Activated naive CD4-positive, alpha-beta T cell treated with anti-CD3 and anti-CD28 coated beads, Interleukin-2, amount 50 U/mL, for 16 hours (primary cell): ENCODE measurements at places on chromosomes 5 and 9.

- no peak for DNase-seq
Observed at GRCh38 chr5:92942762-92943161, 638.3 kb downstream of the NR2F1-AS1 start.

- no peak for DNase-seq
Observed at GRCh38 chr5:123626051-123626450, 114.1 kb downstream of the CSNK1G3 start.

DNA sequence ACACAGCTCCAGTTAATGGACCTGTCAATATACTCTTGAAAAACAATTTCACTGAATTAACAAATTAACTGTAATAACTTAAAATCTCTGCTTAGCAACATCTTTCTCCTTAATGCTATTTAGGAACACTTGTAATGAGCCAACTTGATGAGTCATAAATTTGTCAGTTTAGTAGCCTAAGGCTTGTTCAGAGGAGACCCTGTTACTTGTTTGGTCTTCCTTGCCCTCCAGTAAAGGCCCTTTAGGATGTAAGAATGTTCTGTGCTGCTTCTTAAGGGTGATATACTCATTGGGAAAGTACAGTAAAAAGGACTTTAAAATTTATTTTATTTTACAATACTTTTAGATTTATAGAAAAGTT lies 11.4 kb upstream of the MATR3 start:
- DNase-seq, result no peak

DNA sequence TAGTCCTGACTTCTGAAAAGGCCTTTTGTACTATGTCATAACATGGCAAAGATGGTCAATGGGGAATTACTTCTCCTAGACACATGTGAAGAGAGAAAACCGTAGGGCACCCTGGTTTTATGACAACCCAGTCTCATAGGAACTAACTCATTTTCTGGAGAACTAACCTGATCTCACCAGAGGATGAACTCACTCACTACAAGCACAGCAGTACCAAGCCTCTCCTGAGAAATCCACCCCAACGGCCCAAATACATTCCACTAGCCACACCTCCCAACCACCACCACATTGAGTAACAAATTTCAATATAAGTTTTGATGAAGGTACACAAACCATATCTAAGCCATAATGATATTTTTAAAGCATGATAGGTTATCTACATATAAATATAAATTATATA lies 909.3 kb upstream of the CDH10 start:
- DNase-seq, result no peak

- no peak for DNase-seq
Observed at GRCh38 chr9:113531919-113532808, 68.6 kb downstream of the RGS3 start.
